ENCODE measurements at places on chromosomes 13 and 19.

DNA sequence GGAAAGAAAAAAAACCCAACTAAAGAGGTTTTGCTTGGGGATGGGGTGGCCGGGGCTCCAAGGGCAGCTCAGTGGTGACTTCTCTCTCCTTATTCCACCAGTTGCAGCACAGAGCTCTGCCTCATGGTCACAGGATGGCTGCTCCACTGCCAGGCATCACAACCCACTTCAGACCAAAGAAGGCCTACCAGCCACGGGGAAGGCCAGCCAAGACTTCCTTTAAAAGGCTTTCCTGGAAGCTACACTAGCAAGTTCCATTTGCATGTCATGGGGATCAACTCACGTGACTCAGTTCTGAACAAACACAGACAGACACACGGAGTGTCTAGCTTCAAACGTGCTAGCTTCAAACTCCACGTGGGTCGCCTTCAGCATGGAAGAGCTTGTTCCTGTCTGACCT is 13.2 kb upstream of the EIF3G start:
- DNase-seq = no peak

- DNase-seq = no peak
Measured at GRCh38 chr13:68715651-68716050, 1392.0 kb upstream of the ATXN8OS start.

- DNase-seq = no peak
Measured at GRCh38 chr13:62243106-62243505, 827.5 kb upstream of the PCDH20 start.

GRCh38 chr19:38831142-38831605 is 420 bp downstream of the ECH1 start:
- peak; percentile 46 for DNase-seq

- no peak for DNase-seq
Measured at GRCh38 chr13:44421853-44422525, 48.4 kb downstream of the SERP2 start.

DNA sequence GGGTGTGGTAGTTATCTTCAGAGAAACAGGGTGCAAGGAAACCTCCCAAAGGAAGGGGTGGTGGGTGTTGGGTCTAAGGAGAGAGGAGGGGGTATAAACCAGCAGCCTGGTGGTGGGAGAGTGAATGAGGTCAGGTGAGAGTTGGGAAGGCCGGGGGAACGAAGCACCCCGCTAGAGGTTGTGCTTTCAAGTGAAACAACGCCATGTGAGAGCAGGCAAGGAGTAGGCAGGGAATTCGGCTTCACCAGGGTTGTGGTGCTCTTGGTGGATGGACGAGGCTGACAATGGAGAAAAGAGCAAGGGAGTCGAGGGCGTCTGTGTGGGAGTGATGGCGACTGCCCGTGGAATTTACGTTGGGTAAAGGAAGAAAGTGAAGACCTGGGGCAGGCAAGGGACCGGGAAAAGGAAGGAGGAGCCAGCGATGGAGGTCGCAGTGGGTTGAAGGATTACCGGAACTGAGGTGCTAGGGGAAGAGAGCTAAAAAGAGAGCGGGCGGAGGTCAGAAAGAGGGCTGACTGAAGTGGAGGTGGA is 2.1 kb upstream of the MLNR start:
- DNase-seq = no peak

DNA sequence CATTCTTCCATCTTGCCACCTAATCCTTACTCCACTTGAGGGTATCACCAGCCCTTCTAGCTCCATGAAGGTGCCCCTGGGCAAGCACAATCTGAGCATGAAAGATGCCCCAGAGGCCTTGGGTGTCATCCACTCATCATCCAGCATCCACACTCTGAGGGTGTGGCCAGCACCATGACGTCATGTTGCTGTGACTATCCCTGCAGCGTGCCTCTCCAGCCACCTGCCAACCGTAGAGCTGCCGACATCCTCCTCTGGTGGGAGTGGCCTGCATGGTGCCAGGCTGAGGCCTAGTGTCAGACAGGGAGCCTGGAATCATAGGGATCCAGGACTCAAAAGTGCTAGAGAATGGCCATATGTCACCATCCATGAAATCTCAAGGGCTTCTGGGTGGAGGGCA is 3.1 kb upstream of the KLK3 start:
- no peak for DNase-seq

DNA sequence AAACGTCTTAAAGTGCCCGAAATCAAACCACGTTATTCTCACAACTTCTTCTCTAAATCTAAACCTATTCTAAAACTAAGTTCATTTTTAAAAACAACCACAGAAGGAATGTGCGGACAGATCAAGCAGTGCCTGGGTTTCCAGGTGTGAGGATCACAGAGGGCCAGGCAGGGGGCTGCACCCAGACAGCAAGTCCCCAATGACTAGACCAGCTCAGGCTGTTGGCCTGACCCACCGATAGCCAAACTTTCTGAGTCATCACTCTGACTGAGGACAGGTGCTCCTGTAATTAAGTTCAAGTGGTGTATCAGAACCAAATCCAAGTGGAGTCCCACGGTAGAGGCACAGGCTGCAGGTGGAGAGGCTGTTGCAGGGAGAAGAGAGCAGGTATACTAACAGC is 37.6 kb upstream of the EPHX3 start:
- DNase-seq = no peak

DNA sequence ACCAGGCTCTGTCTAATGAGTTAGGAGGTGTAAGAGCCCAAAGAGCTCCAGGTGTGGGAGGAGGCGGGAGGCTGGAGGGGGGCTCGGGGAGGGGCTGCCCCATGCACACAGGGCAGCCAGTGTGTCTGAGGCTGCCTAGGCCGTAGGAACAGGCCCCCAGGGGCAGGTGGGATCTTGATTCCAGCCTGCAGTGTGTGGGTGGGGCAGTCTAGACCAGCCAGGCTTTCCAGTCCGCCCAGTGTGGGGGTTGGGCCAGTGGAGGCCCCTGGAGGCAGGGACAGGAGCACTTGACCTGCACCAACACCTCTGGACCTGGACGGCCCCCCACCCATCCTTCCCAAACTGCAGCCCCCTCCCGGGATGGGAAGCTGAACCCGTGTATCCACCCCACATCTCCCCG is 5.4 kb upstream of the CAMSAP3 start:
- no peak for DNase-seq

GRCh38 chr19:5903056-5903623 is 450 bp downstream of the NDUFA11 start:
- no peak for DNase-seq

DNA sequence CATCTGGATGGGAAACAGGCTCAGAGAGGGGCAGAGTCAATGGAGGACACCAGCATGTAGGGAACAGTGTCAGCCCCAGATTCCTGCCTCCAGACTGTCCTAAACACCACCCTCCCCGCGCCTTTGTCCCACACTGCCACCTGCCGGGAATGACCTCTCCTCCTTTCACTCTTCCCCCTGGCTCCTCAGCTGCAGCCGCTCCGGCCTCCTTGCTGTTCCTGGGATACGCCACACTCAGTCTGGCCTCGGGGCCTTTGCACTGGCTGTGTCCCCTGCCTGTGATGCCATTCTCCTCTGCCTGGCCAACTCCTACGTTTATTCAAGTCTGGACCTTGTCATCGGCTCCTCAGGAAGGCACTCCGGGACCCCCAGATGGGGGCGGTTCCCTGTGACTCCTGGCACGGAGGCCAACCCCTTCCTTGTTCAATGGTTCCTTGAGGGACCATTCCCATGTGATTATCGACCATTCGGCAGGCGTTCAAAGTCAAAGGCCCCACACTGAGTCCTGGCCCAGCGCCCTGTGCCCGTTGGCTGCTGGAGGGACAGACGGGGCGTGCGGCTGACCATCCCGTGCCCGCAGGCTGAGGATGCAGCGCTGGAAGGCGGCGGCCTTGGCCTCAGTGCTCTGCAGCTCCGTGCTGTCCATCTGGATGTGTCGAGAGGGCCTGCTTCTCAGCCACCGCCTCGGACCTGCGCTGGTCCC is 15.8 kb downstream of the FUT6 start:
- no peak for DNase-seq

- no peak for DNase-seq
Measured at GRCh38 chr19:46951171-46951986, 68.3 kb upstream of the NPAS1 start.

- DNase-seq = no peak
Measured at GRCh38 chr19:47657719-47658118, 48.8 kb downstream of the BICRA start.

DNA sequence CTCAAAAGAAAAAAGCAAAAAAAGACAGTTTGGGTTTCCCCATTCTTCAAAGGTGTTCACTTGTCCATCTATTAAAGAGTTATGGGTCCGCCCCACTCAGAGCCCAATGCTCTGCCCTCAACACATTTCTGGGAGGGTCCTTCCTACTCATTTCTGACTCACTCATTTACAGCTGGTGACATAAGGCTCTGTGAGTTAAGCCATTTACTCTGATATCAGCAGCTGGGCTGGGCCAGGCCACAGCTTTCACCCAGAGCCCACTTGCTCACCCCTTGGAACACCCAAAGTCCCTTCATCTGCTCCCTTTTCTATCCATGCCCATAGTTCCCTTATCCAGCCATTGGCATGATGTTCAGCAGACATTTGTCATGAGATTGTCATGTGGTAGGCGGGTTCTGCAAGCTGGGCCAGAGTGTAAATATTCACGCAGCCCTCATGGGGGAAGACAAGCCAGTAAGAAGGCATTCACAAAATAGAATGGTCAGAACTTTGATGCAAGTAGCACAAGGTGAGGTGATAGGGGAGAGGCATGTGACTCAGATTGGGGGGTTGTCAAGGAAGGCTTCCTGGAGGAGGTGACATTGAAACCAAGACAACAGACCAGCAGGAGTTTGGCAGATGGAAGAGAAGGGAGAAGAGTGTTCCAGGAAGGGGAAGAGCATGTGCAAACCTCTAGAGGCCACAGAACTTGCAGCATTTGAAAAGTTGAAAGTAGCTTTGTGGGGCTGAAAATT is 5.9 kb downstream of the MAST1 start:
- no peak for DNase-seq

GRCh38 chr13:28794396-28794795 is 25.7 kb upstream of the MTUS2 start:
- no peak for DNase-seq

DNA sequence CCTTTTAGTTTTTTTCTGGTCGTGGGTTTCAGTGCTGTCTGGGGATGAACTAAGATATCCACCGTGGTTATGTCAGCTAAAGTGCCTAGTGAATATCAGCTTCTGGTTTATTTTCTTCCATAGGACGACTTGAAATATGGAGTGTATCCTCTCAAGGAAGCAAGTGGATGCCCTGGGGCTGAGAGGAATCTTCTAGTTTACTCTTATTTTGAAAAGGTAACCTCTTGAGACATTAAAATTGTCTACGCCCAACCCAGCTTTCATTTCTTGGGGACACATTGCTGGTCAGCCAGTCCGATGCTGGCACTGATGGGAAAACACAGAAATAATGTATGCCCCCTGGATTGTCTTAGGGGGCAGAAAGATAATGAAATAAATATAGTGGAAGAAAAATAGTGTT is 1.6 kb downstream of the ZNF431 start:
- DNase-seq = no peak

DNA sequence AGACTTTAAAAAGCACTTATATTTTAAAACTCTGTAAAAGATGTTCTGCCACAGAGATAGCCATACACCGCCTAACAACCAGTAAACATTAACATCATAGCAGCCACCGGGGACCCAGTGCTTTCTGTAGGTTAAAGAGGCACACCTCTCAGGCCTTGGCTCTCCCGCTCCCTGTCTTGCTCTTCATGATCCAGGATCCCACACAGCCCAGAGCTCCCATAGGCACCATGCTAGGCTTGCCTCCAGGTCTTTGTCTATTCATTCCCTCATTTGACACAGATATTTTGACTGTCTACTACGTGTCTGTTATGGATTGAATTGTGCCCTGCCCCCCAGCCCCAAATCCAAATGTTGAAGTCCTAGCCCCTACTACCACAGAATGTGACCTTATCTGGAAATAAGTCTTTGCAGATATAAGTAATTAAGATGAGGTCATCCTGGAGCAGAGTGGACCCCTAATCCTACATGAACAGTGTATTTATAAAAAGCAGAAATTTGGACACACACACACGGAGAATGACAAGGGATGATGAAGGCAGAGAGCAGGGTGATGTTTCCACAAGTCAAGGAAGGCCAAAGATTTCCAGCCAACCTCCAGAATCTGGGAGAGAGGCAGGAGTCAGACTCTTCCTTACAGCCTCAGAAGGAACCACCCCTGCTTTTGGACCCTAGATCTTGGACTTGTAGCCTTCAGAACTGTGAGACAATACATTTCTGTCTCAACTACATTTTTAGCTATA is 272.6 kb downstream of the DNAJC15 start:
- no peak for DNase-seq

GRCh38 chr13:20136781-20137703 is 23.8 kb downstream of the GJA3 start:
- no peak for DNase-seq

GRCh38 chr19:10861103-10861651 is 10.2 kb upstream of the CARM1 start:
- no peak for DNase-seq

DNA sequence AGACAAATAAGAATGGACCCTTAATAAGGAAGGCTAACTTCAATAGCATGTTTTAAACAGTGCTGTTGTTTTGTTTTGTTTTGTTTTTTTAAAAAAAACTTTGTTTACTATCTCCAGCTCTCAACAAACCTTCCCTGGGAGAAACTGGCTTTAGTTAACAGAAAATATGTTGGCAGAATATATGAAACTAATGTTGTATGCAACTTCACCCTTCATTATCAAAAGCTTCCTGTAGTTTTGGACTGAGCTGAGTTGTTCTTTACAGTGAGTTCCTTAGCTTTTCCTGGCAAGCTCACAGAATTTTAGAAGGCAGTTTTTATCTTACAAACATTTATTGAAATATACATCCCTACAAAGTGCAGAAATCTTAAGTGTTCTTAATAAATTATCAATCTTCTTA is 2480.7 kb upstream of the PCDH20 start:
- no peak for DNase-seq
